Cardiac fibroblast (primary cell): ENCODE measurements at places on chromosomes 11 and 22.

DNA sequence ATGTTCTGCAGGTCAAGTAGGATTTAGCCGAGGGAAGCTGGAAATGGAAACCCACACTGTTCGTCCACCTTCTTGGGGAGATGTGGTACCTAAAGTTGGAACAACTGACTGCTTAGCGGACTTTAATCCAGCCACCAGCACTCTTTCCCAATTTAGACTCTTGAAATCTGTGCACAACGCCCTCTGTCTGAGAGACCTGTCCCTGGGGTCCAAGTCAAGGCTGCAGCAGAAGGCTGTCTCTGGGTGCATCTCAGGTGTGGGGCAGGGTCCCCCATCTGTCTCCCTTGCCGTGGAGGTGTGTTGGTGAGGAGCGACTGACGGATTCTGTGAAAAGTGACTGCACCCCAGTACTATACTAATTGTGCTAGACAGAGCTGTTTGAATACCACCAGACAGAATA, 168.2 kb upstream of the CADM1 start:
- no peak for DNase-seq

GRCh38 chr11:63997801-63998337, 11.6 kb downstream of the OTUB1 start:
- DNase-seq: no peak

GRCh38 chr11:124238512-124238911, 2.4 kb upstream of the OR8G1 start:
- DNase-seq: no peak

GRCh38 chr22:39471381-39472141, 14.7 kb downstream of the MGAT3 start:
- DNase-seq: peak; percentile 92

- DNase-seq: no peak
These were observed 318.7 kb downstream of the CADM1 start for GRCh38 chr11:115185507-115185906.

- DNase-seq: peak; percentile 6
These were observed 1166.5 kb downstream of the LRRC4C start for GRCh38 chr11:40292721-40293508.

DNA sequence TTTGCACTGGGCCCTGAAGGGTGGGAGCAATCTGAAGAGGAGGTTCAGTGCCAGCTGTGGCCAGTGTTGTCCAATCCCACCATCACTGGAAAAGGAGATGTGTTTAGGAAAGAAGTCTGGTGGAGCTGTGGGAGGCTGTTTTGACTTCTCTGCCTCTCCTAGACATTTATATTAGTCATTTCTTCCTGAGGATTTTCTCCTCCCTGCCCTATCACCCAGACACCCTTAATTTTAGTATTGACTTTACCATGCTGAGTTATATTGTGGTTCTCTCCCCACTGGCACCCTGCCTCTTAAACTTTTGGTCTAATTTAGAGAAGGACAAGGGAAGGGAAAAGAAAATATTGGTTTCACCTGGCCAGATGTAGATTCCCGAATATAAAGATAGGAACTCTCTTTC, 159.1 kb downstream of the WNT11 start:
- peak; percentile 30 for DNase-seq

DNA sequence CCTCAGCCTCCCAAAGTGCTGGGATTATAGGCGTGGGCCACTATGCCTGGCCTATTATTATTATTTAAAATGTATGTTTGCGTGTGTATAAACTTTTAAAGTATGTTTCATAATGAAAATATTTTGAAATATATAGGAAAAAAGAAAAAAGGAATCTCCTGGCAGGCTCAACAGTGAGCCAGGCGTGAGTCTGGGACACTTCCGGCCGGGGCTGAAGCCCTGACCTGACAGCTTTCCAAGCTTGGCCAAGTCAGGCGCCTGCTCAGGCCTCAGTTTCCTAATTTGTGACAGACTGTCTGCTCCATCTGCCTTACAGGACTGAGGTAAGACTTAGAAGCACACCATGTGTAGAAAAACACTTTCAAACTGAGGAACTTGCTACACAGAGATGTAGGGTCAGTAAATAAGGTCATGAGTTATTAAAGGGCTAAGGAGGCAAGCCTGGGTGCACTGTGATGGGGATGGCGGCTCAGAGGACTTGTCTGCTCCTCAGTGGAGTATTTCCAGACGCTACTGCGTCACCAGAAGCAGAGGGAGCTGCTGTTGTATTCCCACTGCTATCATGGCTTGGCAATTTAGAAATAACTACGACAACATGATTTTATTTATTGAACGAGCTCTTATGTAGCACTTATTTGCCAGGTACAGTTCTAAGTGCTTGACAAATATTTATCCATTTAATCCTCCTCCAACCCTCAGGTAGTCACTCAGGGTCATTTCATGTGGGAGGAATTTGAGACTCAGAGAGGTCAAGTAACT, 100.1 kb downstream of the PRR5L start:
- no peak for DNase-seq

DNA sequence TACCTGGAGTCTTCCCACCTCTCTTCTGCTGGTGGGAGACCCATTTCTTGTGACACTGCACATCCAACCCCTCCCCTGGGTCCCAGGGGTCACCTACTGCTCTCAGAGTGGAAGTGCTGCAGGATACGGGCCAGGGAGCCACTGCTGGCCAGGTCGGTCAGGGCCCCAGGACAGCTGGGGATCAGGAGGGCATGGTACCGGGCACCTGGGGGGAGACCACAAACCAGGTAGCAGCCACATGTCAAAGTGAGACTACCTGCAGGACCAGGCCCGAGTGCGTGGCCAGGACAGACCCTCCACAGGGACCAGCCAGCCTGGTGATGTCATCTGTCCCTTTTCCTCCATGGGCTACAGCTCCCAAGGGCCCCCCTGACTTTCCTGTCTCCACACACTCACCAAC, 3.9 kb downstream of the GATD1 start:
- DNase-seq: no peak

- DNase-seq: peak; percentile 25
These were observed 396 bp downstream of the TEF start for GRCh38 chr22:41382098-41382578.

GRCh38 chr22:31244943-31245451, 32.9 kb downstream of the LIMK2 start:
- DNase-seq: no peak

DNA sequence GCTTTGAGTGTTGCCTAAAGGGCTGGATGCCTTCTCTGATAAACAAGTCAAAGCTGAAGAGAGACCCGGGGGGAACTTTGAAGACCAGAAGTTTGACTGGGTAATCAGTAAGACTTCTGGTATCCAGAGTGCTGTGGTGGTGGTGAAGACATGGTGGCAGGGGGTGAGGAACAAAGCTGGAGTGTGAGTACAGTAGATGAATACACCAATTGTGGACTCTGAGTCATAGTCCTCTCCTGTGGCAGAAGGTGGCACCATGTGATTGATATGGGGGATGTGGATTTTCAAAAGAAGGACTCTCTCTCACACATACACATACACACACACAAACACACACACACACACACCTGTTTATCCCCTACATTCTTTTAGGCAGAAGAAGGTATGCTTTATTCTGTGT, 12.3 kb downstream of the MS4A6A start:
- no peak for DNase-seq

DNA sequence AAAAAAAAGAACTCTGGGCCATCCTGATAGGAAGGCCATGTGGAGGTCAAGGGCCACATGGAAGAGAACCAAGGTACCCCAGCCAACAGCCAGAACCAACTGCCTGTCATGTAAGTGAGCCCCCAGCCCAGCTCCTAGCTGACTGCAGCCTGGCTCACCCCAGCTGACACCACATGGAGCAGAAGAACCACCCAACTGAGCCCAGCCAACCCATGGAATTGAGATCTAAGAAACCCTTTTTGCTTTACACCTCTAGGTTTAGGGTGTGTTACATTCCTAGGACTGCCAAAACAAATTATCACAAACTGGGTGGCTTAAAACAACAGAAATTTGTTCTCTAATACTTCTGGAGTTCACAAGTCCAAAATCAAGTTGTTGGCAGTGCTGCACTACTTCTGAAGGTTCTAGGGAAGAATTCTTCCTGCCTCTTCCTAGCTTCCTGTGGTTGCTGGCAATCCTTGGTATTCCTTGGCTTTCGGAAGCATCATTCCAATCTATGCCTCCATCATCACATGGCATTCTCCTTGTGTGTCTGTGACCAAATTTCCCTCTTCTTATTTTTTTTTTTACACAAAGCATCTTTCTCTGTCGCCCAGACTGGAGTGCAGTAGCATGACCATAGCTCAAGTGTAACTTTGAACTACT, 4.4 kb downstream of the C11orf86 start:
- DNase-seq: peak; percentile 37

GRCh38 chr11:86692746-86693145, 20.3 kb upstream of the ME3 start:
- DNase-seq: no peak

DNA sequence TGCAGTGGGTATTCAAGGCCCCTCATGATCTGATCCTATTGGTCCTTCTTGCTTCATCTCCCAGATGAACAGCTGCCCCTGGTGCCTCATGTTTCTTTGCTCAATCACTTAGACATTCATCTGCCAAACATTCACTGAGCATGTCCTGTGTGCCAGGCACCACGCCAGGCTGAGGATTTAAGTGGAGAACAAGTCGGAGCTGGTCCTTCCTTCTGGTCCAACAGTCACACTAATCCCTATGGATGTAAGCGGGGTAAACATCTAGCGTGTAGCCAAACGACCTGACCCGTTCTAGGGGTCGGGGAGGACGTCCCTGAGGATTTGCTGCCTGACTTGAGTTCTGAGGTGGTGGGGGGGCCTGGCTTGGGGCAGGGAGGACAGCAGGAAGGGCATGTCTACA, 21.9 kb downstream of the ZMAT5 start:
- peak; percentile 39 for DNase-seq

- no peak for DNase-seq
These were observed 132.2 kb upstream of the PITPNB start for GRCh38 chr22:28051091-28051786.

DNA sequence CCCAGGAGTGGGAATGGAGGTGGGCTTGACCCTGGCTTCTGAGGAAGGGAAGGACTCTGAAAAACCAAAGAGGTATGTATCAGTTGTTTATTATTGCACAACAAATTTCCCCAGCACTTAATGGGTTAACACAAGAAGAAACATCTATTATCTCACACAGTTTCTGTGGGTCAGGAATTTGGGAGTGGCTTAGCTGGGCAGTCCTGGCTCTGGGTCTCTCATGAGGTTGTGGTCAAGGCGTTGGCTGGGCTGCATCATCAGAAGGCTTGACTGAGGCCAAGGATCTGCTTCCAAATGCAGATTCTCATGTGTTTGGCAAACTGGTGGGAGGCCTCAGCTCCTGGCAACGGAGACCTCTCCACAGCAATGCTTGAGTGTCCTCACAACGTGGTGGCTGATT, 17.5 kb upstream of the SMIM38 start:
- peak; percentile 72 for DNase-seq

DNA sequence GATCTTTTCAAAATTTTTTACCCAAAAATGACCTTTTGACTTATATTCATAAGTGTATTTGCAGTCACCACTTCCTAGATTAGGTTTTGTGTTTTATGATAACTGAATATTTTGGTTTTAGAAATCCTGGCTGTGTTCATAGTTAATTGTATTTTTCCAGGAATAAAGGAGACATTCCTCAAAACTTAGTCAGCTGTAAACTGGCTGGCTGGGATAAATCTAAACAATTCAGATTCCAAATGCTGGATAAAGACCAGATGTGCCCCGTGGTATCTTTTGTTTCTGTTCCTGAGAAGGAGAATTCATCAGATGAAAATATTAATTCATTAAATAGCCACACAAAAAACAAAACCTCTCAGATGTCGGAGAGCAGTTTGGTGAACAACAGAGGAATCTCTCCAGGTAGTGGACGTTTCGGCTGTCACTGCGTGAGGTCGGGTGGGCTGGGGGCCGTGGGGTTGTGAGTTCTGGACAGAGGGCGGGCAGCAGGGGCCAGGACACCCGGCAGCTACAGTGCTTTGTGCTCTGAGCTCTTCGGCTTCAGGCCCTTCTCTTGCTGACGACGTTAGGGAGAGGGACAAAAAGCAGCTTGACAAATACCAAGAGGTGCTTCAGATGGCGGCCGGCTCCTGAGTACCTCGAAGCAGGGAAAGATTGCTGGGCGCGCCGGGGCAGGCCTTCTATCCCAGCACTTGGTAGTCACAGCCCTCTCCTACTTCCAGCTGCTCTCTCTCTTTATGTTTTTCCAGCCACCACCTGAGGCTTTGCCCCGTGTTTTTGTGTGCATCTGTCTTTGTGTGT, 24.6 kb downstream of the MOV10L1 start:
- peak; percentile 89 for DNase-seq

DNA sequence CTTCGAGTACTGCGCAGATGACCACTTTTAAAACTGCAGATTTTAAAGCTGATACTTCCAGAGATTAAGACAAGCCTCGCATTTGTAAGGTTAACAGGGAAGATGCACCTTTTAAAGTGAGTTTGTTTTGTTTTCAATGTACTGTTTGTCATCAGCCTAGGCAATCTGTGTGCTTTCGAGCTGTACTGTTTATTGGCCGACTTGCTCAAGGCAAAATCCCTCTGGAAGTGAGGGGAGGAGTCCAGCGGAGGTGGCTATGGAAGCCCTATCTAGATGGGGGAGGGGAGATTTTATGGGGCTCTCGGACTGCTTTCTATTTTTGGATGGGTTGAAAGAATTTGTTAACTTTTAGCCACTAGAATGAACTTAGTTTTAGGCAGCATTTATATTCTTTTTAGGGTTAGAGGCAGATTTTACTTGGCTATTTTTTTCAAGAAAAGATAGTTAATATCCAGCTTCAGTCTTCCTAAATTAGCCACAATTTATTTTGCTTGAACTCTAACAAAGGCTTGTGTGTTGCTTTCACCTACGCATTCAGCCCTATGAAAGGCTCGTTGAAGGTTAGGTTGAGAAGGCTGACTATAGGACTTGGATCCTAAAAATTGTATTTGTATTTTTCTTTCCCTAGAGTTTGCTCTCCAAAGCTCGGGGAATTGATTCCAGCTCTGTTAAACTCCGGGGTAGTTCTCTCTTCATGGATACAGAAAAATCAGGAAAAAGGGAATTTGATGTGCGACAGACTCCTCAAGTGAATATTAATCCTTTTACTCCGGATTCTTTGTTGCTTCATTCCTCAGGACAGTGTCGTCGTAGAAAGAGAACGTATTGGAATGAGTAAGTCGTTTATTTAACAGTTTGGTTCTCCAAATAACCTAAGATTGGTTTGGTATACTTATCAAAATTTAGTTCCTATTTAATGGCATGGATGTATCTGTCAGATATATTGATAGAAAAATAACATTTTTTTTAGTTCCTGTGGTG, 2.1 kb downstream of the WEE1 start:
- peak; percentile 94 for DNase-seq

DNA sequence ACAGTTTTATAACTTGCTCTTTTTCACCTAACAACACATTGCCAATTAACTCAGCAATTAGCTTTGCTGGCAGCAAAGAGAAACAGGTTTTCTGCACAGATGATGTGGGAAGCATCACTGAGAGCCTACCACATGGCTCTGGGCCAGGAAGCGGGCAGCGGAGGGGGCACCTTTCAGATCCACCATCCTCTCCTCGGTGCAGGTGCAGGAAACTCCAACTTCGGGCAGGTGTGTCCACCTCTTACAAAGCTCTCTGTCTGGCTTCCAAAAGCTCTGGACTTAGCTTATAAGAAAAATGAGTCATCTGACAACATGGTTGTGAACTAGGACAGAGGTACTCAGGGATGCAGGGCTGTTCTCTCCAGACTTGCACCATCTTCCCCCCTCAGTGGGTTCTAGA, 77.0 kb downstream of the RPS6KA4 start:
- DNase-seq: no peak

- no peak for DNase-seq
These were observed 10.0 kb downstream of the MAPK8IP2 start for GRCh38 chr22:50610581-50610980.
